Activated CD8-positive, alpha-beta memory T cell treated with anti-CD3 and anti-CD28 coated beads for 4 hours (primary cell): ENCODE measurements at places on chromosomes 5 and 9.

GRCh38 chr9:36739373-36740116, 166.8 kb downstream of the MELK start:
- DNase-seq, result no peak

GRCh38 chr9:89885156-89885555, 280.3 kb downstream of the GADD45G start:
- no peak for DNase-seq

GRCh38 chr9:113656771-113657670, 193.5 kb downstream of the RGS3 start:
- no peak for DNase-seq

GRCh38 chr9:87567571-87567970, 69.9 kb downstream of the DAPK1 start:
- no peak for DNase-seq

- no peak for DNase-seq
Observed at GRCh38 chr5:139667001-139667729, 19.0 kb downstream of the CXXC5 start.
